Femur (tissue), 1 donor: ENCODE measurements at places on chromosomes 6 and 20.

DNA sequence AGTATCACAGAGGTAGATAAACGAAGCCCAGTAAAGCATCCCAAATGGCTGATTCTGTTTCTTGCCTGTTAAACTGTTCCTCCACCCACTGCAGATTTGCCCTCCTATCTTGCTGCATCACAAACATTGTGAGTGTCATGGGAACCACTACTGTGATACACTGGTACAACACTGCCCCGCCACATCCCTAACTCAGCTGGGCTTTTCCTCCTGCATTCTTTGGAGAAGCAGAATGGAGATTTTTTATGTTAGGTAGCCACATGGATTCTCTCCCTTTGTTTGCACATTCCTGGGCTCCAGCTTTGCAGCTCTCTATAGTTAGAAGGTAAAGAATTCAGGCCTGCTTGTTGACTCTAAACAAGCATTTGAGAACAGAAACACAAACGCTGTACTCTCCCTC is 234.1 kb downstream of the TMEM242 start:
- DNase-seq: no peak

DNA sequence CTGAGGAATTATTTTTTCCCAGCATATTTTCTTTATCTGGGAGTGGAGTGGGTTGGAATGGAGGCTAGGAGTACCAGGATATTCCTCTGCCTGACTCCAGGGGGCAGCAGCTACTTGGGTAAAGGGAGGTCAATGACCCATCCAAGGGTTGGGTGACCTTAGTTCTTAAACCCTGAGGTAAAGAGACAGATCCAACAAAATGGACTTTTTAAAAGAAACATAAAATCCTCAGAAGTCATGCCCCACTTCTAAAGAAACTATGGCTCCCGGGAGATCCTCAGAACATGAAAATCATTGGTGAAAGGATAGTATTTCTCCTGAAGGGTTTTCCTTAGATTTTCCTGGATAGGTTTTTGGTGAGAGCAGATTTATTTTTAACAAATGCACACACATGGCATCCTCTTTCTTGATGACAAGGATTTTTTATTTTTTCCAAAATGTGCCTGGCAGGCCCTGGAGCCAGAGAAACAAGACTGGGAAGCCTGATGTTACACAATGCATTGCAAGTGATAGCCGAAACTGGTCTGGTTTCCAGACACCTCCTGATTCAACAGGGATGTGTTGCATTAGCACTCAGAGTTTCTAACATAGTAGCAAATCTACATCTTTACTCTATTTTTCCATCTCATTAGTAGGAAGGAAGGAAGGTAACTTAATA is 240.9 kb upstream of the BTBD3 start:
- peak; percentile 58 for DNase-seq

- DNase-seq: no peak
Measured at GRCh38 chr6:15941168-15941567, 187.7 kb upstream of the MYLIP start.

- DNase-seq: peak; percentile 35
Measured at GRCh38 chr20:45344168-45344860, 3.9 kb downstream of the SDC4 start.

GRCh38 chr6:15242937-15243614 is 2.8 kb upstream of the JARID2 start:
- DNase-seq: no peak

DNA sequence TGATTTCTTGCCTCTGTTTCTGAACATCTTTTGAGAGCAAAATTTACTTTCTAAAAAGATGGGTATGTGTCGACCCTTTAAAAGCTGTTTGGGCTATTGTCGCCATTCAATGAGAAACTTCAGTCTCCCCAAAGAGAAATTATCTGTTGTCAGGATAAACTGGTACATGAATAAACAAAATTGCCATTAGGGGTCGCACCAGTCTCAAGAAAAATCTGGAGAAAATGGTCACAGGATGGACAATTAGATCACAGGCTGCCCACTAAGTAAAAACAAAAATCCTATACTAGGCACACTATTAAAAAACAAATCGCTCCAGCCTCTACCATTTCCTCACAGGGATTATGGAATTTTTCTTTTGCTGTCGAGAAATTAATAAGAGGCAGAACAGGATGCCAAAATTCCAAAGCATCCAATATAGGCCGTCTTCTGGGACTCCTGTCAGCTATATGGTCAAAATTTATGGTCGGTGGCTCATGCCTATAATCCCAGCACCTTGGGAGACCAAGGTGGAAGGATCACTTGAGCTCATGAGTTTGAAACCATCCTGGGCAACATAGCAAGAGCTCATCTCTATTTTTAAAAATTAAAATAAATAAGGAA is 5.5 kb upstream of the HLA-E start:
- DNase-seq: no peak

DNA sequence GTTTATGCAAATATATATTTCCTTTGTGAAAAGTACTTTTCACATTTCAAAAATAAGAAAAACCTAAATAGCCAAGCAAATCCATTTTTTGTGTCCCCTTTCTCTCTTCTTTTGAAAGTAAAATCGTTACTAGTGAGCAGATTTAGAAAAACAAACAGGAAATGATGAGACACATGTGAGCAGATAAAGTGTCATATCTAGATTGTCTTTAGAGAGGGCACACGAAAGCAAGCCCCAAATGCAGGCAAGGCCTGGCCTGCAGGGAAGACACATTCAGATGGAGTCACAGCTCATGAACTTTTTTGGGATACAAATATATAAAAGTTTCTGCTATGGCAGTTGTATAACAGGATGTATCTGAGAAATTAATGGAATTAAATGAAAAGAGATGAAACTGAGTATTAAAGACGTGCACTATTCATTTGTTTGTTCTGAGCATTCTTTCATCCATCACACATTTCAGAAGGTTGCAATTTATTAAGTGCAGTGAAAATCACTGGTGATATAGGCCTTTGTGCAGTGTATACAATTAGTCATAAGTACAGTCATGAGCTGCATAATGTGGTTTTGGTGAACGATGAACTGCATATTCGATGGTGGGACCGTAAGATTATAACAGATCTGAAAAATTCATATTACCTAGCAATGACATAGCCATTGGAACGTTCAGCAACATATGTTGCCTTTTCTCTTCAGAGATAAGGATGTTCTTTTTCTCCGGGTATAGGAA is 101.4 kb downstream of the PACRG start:
- no peak for DNase-seq

DNA sequence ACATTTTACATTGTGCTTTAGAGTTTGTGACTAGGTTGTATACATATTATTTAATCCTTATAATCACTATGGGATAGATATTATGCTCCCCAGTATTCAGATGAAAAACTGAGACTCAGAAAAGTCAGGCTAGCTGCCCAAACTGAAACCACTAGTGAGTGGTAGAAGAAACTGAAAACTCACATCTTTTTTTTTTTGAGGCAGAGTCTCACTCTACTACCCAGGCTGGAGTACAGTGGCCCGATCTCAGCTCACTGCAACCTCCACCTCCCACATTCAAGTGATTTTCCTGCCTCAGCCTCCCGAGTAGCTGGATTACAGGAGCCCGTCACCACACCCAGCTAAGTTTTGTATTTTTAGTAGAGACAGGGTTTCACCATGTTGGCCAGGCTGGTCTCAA is 22.2 kb downstream of the RNF24 start:
- no peak for DNase-seq

GRCh38 chr6:79173378-79173777 is 61.1 kb downstream of the HMGN3 start:
- DNase-seq: no peak
